Epithelial cell of prostate (primary cell): ENCODE measurements at places on chromosomes 7 and 10.

DNA sequence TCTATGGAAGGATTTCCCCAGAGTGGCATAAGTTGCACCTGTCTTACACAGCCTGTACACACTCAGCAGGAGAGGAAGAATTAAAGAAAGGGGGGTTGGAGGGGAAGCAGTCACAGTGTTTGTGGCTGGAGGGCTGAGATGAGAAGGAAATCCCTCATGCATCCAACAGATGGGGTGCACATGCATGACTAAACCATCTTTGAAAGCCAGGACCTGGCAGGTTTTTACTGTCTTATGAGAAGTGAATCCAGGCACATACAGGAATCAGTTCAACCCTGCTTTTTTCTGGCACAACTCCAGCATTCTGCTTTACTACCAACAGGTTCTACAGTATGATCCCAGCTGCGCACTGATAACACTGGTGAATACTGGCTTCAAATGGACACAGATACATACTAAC is 107.7 kb downstream of the CACNA2D1 start:
- no peak for DNase-seq

GRCh38 chr10:93436591-93437085 is 45.5 kb downstream of the MYOF start:
- no peak for DNase-seq

DNA sequence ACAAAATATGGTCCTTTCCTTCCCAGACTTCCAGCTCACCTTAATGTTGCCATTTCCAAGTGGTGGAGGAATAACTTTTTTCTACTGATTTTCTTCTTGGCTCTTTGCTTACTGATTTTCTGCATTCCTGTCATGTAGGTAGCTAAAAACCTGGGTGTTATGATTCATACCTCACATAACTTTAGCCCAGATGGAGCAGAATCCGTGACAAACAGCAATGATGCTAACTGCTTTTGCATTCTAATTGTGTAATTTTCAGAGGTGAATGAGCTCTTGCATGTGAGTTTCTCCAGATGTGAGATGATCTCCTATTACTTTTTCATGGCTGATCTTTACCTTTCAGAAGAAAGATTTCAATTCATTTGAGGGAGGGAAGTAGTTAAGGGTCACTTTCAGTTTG is 43.4 kb downstream of the WDR11 start:
- DNase-seq: no peak

- no peak for DNase-seq
Observed at GRCh38 chr10:6877336-6877721, 297.3 kb upstream of the PRKCQ start.

DNA sequence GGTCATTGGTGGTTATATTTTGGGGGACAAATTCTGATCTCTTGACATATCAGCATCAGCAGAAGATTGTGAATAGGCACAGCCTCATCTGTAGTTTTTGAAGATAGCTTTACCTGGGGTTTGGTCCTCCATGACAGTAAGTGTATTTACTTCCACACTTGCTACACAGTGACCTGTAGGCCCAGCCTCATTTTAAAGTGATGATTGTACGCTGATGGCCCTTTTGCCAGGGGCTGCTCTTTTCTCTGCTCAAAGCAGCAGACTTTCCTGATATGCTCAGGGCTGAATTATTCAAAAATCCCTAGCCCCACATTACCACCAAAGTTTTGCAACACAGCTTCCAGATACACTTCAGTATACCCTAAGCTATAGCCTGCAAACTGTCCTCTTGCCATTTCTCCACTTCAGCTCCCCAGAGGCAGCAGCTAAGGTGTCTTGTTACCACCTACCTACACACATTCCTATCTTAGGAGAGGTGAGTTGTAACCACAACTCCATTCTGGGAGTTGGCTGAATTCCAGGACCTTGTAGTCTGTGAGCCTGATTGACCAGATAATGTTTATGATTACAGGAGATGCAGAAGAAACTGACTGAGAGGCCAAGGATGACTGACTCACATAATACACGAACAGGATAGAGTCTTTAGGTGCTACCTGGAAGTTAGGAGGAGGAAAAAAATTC is 6.0 kb downstream of the ASB4 start:
- peak; percentile 96 for DNase-seq

DNA sequence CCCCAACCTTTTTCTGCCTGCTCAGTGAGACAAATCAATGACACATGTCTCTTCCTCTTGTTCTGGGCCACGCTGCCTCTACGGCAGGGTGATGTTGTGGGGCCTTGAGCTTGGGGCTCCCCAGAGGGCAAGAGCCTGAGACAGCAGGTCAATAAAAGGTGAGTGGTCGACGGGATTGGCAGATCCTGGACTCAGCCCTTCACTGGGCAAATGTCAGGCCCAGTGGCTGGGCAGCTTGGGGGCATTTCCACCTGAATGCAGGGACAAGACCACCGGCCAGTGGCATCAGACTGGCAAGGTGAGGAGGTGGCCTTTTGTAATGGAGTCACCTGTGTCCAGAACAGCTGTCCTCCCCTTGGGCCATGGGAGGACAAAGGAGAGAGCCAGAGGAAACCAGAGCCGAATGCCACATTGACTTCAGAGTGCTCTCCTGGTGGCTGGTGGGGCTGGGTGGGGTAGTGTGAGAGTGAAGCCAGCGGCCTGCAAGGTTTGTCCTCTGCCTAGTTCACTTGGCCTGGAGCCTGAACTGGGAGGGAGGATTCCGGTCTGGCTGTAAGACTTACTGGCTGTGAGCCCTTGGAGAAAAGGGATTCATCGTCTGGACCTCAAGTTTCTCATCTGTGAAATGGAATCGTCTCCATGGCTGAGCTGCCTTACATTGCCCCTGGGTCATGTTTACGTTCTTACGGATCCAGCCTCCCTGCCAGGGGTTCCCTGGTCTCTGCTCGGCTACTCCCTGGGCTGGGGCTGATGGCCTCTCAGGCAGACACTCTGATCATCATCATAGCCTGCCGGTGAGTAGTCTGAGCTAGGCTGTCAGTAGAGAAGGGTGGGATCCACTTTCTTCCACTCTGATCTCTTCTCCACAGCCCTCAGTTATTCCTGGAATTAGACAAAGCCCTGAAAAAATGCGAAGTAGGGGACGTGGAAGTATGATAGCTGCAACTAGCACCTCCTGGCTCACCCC is 25.4 kb upstream of the CRHR2 start:
- no peak for DNase-seq
